ENCODE measurements at places on chromosomes 16 and 17. TPM values are rescaled to one million over a fixed set of nuclear protein-coding genes. Genes with fewer than 3 reads are reported as not detected.

The SLC16A13 gene
- 3.6 TPM for total RNA-seq

The TEKT1 gene
- not detected for total RNA-seq

DNA sequence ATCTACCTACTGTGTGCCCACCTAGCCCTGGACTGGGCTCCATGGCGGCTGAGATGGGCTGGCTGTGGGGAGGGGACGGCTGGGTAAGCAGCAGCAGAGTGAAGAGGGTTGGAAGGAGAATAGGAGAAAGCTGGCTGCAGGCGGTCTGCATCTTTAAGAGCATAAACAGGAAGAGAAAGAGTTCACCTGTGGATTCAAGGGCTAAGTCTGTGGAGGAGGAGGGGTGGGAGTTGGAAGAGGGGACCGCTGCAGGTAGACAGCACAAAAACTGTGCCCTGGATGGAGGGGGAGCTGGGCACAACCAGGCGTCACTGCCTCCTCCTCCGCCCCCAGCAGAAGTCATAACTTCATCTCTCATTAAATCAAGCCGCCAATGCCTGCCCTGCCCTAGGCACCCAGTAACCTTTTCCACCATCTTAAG, 677 bp downstream of the SLC13A2 start:
- no peak for DNase-seq
- H3K27me3 ChIP-seq, result no peaks in the 10 kb centered on the region
- H3K36me3 ChIP-seq, result no peaks in the 10 kb centered on the region
- H3K4me1 ChIP-seq, result no peaks in the 10 kb centered on the region

DNA sequence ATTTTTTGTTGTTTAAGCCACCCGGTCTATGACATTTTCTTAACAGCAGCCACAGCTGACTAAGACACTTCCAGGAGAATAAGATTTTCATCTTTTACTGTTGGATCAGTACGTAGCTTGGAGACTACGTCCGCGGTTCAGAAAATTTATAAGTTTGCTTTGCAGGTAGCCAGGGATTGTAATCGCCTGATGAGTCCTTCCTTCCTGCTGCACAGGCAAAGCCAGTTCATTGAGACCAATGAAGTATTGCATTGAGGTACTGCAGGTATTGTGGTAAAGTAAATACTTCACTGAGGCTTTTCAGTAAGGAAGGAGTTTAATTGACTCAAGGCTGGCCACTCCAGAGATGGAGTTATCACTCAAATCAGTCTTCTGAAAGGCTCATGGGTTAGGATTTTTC, 269.4 kb upstream of the ELAC2 start:
- H3K27ac ChIP-seq, result no peak overlapping the region
- DNase-seq, result no peak
- H3K4me1 ChIP-seq, result no peaks in the 10 kb centered on the region
- no peaks in the 10 kb centered on the region for H3K27me3 ChIP-seq
- H3K4me3 ChIP-seq, result no peak overlapping the region

DNA sequence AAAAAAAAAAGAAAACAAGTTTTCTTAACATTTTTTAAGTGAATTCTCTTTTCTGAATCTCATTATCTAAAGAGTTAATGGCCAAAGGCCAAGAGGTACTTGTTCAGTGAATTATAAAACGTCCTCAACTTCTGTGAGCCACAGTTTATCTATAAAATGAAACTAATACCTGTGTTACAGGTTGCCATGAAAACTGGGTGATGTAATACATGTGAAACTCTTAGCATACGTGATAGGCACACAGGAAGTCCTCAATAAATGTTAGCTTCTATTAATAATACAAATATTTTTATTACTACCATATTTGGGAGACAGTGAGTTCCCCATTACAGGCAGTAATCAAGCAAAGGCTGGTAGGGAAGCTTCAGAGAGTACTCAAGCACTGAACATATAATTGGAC, 13.5 kb upstream of the INPP5K start:
- H3K4me3 ChIP-seq, result no peak overlapping the region
- no peak overlapping the region for H3K27ac ChIP-seq
- DNase-seq, result no peak
- no peaks in the 10 kb centered on the region for H3K4me1 ChIP-seq
- peaks cover 92% of the 10 kb centered on the region for H3K36me3 ChIP-seq

DNA sequence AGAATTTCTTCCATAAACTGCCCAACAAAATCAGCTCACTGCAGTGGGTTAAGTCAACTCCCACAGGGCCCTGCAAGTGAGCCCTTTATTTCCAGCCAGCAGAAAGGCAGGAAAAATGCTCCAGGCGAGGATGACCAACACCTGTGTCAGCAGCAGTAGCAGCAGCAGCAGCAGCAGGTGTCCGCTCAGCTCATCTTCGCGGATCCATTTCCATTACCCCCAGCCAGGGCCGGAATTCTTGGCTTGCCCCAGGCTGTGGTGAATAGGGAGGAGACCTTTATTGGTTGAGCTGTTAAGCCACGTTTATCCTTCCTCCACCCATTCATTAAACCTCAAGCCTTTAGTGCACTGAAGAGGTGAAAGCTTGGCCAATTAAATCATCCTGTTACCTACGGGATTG, 46.2 kb downstream of the MARCHF10 start:
- H3K4me1 ChIP-seq, result no peaks in the 10 kb centered on the region
- no peak overlapping the region for H3K4me3 ChIP-seq
- H3K27ac ChIP-seq, result no peak overlapping the region
- H3K27me3 ChIP-seq, result no peaks in the 10 kb centered on the region

- DNase-seq, result no peak
- no peak overlapping the region for H3K27ac ChIP-seq
- H3K4me1 ChIP-seq, result peaks cover 77% of the 10 kb centered on the region
- no peaks in the 10 kb centered on the region for H3K27me3 ChIP-seq
These were observed 16.7 kb downstream of the HSD11B2 start for GRCh38 chr16:67447508-67448076.

The ADORA2B gene
- 43.4 TPM for total RNA-seq

- no peak overlapping the region for H3K27ac ChIP-seq
- H3K4me1 ChIP-seq, result no peaks in the 10 kb centered on the region
- H3K27me3 ChIP-seq, result no peaks in the 10 kb centered on the region
- no peak overlapping the region for H3K4me3 ChIP-seq
- no peak for DNase-seq
These were observed 9.6 kb upstream of the KPNB1 start for GRCh38 chr17:47640076-47640475.

The TUBG1 gene
- 55.3 TPM for total RNA-seq

DNA sequence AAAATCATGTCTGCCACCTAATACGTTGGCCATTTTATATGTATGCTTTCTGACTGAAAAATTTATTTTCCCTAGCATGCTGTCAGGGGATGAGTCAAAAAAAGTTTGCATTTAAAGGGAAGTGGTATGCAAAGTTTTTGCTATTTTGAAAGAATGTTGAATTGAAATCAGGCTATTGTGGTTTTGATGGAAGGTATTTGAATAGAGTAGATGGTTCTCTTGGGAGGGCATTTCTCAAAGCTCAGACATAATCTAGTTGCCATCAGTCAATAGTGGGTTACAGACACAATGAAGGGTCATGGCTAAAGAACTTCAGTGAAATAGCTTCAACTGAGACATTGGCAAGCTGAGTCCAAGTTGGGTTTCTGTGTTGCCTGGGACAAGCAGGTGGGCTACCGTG, 102.4 kb downstream of the MAP2K6 start:
- H3K36me3 ChIP-seq, result peaks cover 12% of the 10 kb centered on the region
- H3K27ac ChIP-seq, result no peak overlapping the region
- H3K27me3 ChIP-seq, result no peaks in the 10 kb centered on the region
- peaks cover 3% of the 10 kb centered on the region for H3K4me1 ChIP-seq

- no peaks in the 10 kb centered on the region for H3K27me3 ChIP-seq
- no peak for DNase-seq
- H3K36me3 ChIP-seq, result peaks cover 7% of the 10 kb centered on the region
- H3K4me3 ChIP-seq, result no peak overlapping the region
These were observed 2.2 kb downstream of the GAA start for GRCh38 chr17:80103449-80104085.

DNA sequence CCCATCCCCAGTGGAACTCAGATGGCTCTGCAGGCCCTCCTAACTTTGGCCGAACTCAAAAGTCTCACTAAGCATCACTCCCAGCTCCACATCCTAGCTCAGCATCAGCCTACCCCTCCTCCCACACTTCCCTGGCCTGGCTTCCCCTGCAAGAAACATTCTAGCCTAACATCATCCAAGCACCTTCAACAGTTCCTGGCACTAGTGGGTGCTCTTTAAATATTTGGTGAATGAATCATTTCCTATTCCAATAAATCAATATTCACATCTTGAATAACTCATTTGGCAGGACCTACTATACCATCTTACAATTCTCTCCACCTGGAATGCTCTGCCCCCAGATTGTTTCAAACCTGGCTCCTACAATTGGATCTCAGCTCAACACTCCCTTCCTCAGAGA, 11.0 kb upstream of the BBS2 start:
- H3K27ac ChIP-seq, result no peak overlapping the region
- no peak overlapping the region for H3K4me3 ChIP-seq
- H3K27me3 ChIP-seq, result no peaks in the 10 kb centered on the region
- no peak for DNase-seq
- no peaks in the 10 kb centered on the region for H3K36me3 ChIP-seq

GRCh38 chr17:12830777-12831247, 41.5 kb downstream of the ARHGAP44 start:
- H3K4me3 ChIP-seq, result no peak overlapping the region
- H3K27ac ChIP-seq, result no peak overlapping the region
- no peaks in the 10 kb centered on the region for H3K27me3 ChIP-seq
- no peaks in the 10 kb centered on the region for H3K36me3 ChIP-seq
- DNase-seq, result no peak
- no peaks in the 10 kb centered on the region for H3K4me1 ChIP-seq

GRCh38 chr16:61544165-61544564, 492.1 kb downstream of the CDH8 start:
- H3K4me3 ChIP-seq, result no peak overlapping the region
- no peak for DNase-seq
- H3K36me3 ChIP-seq, result no peaks in the 10 kb centered on the region
- H3K4me1 ChIP-seq, result no peaks in the 10 kb centered on the region
- H3K27me3 ChIP-seq, result no peaks in the 10 kb centered on the region
- H3K27ac ChIP-seq, result no peak overlapping the region

The ABCA8 gene
- total RNA-seq, result 5.5 TPM

DNA sequence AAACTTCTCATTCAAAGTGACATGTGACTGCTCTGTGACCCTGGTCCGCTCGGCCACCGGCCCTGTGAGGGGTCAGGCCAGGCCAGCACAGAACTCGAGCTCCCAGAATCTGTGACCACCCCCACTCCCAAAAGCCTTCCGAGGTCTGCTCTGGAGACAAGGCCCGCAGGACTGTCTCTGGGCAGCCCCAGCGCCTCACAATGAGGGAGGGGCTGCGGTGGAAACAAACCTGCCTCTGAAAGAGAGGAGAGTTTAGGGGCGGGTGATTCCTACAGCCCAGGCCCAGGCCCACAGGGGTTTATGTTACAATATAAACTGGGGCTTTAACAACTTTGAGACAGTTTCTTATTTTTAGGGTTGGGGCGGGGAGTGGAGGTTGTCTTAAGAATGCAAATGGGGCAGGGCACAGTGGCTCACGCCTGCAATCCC, 19.9 kb downstream of the IGFBP4 start:
- no peak overlapping the region for H3K4me3 ChIP-seq
- H3K27ac ChIP-seq, result peak overlapping the region; percentile 7
- peaks cover 46% of the 10 kb centered on the region for H3K4me1 ChIP-seq
- H3K27me3 ChIP-seq, result no peaks in the 10 kb centered on the region

DNA sequence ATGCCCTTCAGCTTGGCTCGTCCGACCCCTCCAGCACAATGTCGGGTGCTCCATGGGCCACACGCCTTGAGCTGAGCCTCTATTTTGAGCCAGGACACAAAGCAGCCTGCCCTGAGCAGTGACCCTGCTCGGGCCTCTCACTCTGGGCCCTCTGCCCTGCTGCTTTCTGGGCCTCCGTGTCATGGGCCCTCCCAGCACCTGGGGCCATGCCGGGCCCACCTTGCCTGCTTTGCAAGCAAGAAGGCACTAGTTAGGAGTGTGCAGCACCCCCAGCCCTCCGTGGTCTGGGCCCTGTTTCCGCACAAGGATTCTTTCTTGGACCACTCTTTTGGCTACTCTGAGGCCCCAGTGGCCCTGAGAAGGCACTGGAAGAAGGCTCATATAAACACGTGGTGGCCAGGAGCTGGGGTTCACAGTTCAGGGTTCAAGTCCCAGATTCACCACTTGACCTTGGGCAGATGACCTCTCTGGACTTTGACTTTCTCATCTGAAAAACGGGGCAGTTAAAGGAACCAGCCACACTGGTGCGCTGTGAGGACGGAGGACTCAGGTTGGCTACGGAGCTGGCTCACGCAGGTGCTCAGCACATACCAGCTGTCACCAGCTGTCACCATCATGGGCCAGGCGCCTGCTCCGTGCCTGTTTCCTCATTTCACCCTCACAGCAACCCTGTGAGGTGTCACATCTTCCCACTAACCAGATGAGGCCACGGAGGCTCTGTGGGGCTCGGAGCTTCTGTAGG, 166.0 kb upstream of the GSE1 start:
- peaks cover 26% of the 10 kb centered on the region for H3K4me1 ChIP-seq
- no peak for DNase-seq
- no peaks in the 10 kb centered on the region for H3K27me3 ChIP-seq
- no peak overlapping the region for H3K4me3 ChIP-seq
- no peak overlapping the region for H3K27ac ChIP-seq

DNA sequence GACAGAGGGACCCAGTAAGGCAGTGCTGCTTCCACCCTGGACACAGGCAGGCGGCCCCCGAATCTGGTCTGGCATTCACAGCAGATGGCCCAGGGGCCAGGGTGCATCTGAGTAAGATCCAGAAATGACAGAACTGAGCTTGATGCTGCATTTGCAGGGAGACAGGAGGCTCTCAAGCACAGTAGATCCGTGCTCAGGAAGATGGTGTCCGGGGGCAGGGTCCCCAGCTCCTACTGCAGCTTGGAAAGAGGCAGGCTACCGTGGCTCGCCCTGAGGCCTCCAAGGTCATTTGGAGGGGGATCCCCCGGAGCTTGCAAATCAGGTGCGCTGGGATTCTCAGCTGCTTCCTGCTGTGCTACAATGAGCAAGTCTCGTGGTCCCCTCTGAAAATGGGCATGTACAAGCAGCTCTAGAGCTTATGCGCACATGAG, 2.2 kb downstream of the C16orf95 start:
- H3K27ac ChIP-seq, result no peak overlapping the region
- H3K36me3 ChIP-seq, result no peaks in the 10 kb centered on the region
- H3K4me1 ChIP-seq, result peaks cover 7% of the 10 kb centered on the region
- DNase-seq, result peak; percentile 57

The SOST gene
- total RNA-seq, result not detected

DNA sequence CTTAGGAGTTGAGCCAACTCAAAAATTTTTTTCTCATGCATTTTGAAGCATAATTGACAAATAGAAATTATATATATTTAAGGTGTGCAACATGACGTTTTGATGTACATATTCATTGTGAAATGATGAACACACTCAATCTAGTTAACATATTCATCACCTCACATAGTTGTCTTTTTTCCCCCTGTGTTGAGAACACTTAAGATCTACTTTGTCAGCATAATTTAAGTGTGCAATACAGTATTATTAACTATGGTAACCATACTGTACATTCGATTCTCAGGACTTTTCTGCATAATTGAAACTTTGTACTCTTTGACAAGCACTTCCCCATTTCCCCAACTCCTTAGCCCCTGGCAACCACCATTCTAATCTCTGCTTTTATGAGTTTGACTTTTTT, 192.2 kb upstream of the ZKSCAN2 start:
- DNase-seq, result no peak
- H3K27ac ChIP-seq, result no peak overlapping the region
- no peaks in the 10 kb centered on the region for H3K27me3 ChIP-seq
- no peak overlapping the region for H3K4me3 ChIP-seq

GRCh38 chr17:61750656-61751055, 112.7 kb downstream of the BRIP1 start:
- H3K27me3 ChIP-seq, result no peaks in the 10 kb centered on the region
- no peak overlapping the region for H3K4me3 ChIP-seq
- no peaks in the 10 kb centered on the region for H3K4me1 ChIP-seq
- H3K36me3 ChIP-seq, result no peaks in the 10 kb centered on the region

GRCh38 chr17:66885417-66885816, 50.5 kb downstream of the CACNG5 start:
- H3K4me1 ChIP-seq, result no peaks in the 10 kb centered on the region
- H3K4me3 ChIP-seq, result no peak overlapping the region
- H3K27ac ChIP-seq, result no peak overlapping the region
- no peaks in the 10 kb centered on the region for H3K36me3 ChIP-seq
- no peaks in the 10 kb centered on the region for H3K27me3 ChIP-seq
